ENCODE measurements at places on chromosomes 12 and 14.

DNA sequence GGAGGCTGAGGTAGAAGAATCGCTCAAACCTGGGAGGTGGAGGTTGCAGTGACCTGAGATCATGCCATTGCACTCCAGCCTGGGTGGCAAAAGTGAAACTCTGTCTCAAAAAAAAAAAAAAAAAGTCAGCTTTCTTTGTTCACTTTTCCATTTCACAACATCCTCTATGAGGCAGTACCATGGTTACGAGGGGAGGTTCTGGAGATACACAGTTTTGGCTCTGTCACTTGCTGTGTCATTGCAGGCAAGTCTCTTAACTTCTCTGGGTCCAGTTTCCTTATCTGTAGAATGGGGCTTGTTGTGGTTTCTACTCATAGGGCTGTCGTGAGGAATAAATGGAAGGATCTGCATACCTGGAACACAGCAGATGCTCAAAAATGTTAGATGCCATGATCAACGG lies 75.6 kb upstream of the SLC24A4 start:
- no peak for DNase-seq

DNA sequence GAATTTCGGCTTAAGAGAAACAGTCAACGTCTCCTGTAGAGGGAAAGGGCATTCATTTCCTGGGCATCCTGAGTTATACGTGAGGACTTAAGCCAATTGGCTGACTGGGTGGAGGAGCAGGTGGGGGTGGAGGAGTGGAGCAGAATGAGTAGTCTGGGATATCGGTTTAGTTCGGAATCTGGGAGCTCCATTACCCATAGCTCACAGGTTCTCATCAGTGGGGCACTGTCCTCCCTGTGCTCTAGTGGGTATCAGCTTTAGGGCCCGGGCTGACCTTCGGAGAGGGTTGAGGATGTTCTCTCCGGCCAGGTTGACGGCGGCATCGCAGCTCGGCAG lies 704 bp downstream of the SDR39U1 start:
- DNase-seq = no peak

DNA sequence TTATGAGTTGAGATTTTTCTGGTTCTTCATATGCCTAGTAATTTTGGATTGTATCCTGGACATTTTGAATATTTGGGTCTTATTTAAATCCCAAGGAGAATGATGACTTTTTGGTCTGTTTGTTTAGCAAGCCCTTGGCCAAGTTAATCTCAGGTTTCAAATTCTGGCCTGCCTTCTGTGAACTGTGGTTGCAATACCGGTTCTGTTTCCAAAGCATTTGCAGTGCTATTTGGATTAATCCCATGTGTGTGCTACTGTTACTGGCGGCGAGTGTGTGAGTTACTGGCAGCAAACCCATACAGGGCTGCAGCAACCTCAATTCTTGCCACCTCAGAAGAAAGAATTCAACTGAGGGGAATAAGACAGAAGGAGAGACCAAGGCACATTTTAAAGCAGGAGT lies 51.1 kb downstream of the TMEM260 start:
- DNase-seq = no peak

GRCh38 chr12:26791301-26791791 lies 41.6 kb downstream of the ITPR2 start:
- DNase-seq = no peak

- DNase-seq = no peak
Observed at GRCh38 chr12:5910790-5911548, 34.1 kb downstream of the ANO2 start.

- no peak for DNase-seq
Observed at GRCh38 chr12:133256321-133256720, 20.6 kb upstream of the ANHX start.

GRCh38 chr12:93552427-93552826 lies 20.0 kb upstream of the SOCS2 start:
- DNase-seq = no peak

DNA sequence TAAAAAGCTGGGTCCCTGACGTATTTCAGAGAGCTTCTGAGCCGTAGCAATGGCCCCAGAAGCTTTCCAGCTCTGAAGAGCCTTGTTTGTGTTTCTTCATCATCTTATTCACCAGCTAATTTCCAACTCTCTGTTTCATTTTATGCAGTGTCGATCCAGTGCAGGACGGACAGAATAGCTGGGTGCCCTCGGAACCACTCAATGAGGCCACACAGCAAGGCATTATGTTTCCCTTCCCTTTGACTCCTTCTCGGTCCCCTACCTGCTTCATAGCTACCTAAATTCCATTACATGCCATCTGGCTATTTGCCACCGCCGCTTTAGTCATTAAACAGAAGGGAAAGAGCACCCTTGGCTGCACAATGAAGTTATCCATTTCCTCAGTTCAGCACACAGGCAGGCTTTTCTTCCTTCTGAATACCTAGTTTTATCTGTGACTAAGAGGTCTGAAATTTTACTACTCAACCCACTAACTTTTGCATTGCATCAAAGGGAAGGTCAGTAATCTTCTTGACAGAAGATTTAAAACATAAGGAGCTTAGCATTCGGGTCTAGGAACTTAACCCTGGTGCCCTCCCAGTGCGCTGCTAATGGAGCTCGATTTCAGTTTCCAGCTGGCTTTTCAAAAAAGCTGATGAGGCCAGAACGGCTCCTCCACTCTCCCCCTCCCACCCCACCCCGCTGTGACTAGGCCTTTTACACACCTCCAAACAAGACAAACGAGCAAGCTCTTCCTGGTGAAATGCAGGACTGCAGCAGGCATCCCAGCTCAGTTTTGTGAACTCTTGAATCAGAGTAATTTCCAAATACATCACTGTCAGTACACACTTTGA lies 176.8 kb downstream of the GXYLT1 start:
- DNase-seq = no peak

GRCh38 chr12:14395074-14395778 lies 29.7 kb downstream of the ATF7IP start:
- no peak for DNase-seq

- peak; percentile 12 for DNase-seq
Observed at GRCh38 chr12:1630133-1630826, 1.2 kb downstream of the WNT5B start.

- DNase-seq = no peak
Observed at GRCh38 chr12:4052691-4053090, 179.5 kb upstream of the PARP11 start.

DNA sequence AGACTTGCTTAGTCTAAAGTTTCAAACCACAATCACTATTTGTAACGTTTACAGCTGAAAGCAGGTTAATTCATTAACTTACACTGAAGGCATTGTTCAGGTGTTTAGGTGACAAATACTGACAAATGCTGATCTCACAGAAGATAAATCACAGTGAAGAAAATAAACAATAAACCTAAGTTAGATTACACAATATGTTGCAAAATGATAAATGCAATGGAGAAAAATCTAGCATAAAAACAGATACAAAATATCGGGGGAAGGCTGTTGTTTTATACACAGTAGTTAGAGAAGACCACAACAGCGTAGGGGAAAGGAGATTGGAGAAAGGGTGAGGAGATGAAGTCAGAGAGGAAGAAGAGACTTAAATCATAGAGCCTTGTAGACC lies 3.0 kb downstream of the SCAF11 start:
- DNase-seq = no peak

DNA sequence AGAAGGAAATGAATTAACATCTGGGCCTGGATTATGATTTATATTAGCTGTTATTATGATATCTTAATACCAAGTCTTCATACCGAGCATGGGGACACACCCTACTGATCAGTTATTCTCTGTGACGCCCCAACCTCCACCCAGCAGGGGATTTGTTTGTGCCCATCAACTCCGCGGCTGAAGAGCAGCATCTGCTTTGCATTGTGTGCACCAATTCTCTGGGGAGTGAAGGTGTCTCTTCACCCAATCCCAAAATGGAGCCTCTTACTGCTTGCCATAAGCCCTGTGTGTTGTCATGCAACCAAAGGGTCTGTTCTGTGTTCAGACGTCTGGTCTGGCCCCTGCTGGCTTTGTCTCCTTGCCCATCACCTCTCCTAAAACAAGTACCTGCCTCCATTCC lies 25.4 kb downstream of the DHRS2 start:
- DNase-seq = no peak

- DNase-seq = no peak
Observed at GRCh38 chr12:80356097-80356496, 87.9 kb upstream of the PTPRQ start.

GRCh38 chr12:10553148-10553547 lies 47.5 kb downstream of the EIF2S3B start:
- DNase-seq = no peak

DNA sequence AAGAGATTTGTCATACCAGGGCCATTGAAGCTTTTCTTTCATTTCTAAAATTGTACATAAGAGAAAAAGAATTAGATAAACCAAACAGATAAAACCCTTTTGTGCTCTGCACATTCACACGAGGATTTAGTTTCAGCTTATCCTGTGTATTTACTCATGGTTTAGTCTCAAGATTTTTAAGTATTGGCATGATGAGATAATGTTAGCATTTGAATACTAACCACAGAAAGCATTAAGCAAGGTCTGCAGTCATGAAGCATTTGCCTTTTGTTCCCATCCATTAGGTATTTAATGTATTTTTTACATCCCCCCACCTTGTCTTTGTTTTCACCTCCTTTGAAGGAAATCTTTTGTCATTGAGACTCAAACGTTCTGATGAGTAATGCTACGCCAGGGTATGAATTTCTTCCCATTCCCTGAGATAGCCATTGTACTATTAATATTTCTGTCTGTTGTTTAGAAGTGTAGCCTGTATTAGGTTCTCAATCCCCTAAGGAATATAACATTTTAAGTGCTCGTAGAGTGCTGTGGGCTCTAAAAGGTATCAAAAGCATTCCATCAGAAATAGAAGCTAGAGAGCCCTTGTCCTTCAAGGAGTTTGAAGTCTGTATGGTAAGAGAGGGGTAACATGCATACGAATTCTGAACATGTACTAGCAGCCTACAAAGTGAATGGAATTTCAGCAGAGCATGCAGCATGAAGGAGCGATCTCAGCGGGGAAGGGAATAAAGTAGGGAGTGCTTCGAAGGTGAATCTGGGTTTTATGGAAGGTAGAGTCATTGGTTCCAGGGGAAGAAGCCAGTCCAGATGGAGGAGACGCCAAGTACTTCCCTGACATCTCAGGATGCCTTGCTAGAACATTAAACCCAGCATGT lies 22.3 kb downstream of the CRADD start:
- DNase-seq = no peak

GRCh38 chr14:35932659-35933159 lies 106.6 kb downstream of the BRMS1L start:
- DNase-seq = peak; percentile 48

DNA sequence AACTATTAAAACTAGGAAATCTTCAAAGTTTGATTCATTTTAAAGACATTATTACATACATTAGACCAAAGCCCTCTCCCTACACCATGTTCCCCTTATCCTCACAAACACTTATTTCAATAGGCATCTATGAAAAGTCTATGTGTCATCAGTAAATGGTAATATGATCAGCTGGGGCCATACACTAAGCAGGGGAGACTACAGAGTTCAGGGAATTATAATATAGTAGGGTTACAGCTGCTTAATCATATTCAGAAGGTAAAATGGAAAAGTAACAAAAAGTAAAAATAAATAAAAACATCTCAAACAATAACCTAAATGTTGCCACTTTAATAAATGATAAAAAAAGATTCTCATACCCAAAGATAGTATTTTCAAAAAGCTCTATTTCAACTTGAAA lies 29.1 kb downstream of the PAWR start:
- no peak for DNase-seq

- DNase-seq = no peak
Observed at GRCh38 chr14:103746701-103747100, 31.1 kb downstream of the ZFYVE21 start.

- DNase-seq = no peak
Observed at GRCh38 chr12:95096852-95097251, 23.4 kb upstream of the NR2C1 start.

DNA sequence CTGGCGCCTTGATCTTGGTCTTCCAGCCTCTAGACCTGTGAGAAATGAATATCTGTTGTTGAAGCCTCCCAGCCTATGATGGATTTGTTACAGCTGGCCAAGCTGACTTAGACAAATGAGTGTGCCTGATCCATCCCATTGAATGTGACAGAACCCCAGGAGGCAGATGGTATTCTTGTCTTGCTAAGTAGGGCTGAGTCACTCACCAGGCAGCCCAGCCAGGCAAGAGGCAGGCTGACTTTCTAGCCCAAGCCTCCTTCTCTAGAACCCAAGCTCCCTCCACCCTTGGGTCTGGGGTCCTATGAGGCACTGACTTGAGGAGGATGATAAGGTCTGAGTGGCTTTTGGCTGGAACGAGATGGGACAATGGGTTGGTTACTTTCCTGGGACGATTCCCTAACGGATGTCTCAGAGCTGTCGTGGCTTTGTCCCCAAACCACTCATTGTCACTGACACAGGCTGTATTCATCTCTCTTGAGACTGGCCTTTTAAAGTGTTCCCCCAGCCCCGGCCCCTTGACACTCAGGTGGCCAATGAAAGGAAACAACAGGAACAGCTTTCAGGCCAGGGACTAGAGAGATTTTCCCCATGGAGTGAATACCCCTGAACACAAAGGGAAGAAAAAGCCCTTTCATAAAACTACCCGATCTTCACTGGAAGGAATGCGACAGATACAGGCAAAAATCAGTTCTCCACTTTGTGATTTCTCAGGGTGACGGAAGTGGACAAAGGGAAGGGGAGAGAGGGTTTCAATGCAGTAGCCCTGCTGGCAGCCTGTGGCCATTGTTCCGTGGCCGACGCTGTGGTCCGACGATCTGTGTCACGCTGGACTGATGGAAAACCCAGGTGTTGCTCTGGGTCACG lies 264.2 kb downstream of the AACS start:
- no peak for DNase-seq

GRCh38 chr12:66449531-66449930 lies 147.2 kb downstream of the HELB start:
- no peak for DNase-seq

DNA sequence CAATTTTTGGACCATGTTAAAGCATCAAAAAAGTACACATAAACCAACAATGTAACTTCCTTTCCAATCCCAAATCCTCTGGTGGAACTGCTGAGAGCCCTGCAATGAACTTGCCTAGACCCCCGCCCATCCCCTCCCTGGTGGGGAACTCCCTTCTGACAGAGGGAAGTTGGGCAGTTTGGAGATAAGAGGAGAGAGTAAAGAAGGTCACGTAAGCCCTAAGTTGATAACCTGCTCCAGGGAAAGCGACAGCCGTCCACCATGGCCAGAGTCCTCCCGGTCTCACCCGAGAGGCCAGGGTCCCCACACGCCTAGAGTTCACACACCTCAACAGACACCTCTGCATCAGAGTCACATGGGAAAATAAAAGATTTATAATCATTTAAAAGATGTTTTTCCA lies 138.7 kb downstream of the EGLN3 start:
- DNase-seq = no peak

- no peak for DNase-seq
Observed at GRCh38 chr12:57044889-57045288, 5.0 kb downstream of the MYO1A start.

- no peak for DNase-seq
Observed at GRCh38 chr14:57493467-57494181, at the start of gene CCDC198. Gene CCDC198 (minus strand): TSS chr14:57493857. CDS start chr14:57493715, 142 bp downstream.

- DNase-seq = no peak
Observed at GRCh38 chr12:56980941-56981530, 23.6 kb upstream of the RDH16 start.

- DNase-seq = no peak
Observed at GRCh38 chr14:51138404-51139103, 43.6 kb upstream of the TRIM9 start.

GRCh38 chr12:55058776-55059175 lies 39.0 kb downstream of the NEUROD4 start:
- no peak for DNase-seq

- DNase-seq = no peak
Observed at GRCh38 chr12:110906516-110906915, 13.9 kb downstream of the MYL2 start.

- no peak for DNase-seq
Observed at GRCh38 chr12:89370850-89371249, 18.5 kb upstream of the DUSP6 start.
